Lung (tissue), 17 donors: ENCODE measurements at places on chromosomes 6 and 20. TPM values are rescaled to one million over a fixed set of nuclear protein-coding genes. Genes with fewer than 3 reads are reported as not detected.

GRCh38 chr6:136114661-136115060 lies 135.4 kb downstream of the MTFR2 start:
- no peak overlapping the region for H3K4me3 ChIP-seq
- peaks cover 8% of the 10 kb centered on the region for H3K4me1 ChIP-seq
- H3K27me3 ChIP-seq, result no peaks in the 10 kb centered on the region
- DNase-seq, result no peak
- H3K36me3 ChIP-seq, result peaks cover 3% of the 10 kb centered on the region
- H3K27ac ChIP-seq, result peak overlapping the region; percentile 76

DNA sequence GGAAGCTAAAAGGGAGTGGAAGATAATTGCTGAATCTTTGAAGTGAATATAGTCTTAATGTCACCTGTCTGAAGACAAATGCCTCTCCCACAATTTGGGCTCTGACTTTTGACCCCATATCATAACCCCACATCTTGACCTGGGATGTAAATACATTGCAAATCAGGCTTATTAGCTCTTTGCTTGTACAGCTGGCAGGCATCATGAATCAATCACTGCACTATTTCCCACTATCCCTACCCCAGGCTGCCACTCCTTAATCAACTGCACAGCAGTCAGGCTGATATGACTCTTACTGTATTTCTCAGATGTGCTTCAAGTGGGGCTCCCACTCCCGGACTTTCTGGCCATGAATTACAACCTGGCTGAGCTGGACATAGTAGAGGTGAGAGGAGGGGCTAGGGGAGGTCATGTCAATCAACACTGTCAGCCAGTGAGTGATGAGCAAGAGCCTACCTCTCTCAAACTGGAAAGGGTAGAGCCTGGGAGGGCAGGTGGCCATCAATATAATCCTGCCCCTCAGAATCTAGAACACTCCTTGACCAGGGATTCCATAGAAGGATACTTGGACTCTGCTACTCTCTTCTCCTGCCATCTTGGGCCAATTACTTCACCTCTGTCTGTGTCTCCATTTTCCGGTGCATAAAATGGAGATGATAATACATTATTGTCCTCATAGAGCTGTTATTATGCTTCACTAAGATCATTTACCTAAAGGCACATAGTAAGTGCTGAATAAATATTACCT lies 10.5 kb upstream of the BPIFB3 start:
- H3K27me3 ChIP-seq, result peaks cover 3% of the 10 kb centered on the region
- no peaks in the 10 kb centered on the region for H3K4me1 ChIP-seq
- H3K4me3 ChIP-seq, result no peak overlapping the region

The EFCAB8 gene
- 0.57 TPM for total RNA-seq

DNA sequence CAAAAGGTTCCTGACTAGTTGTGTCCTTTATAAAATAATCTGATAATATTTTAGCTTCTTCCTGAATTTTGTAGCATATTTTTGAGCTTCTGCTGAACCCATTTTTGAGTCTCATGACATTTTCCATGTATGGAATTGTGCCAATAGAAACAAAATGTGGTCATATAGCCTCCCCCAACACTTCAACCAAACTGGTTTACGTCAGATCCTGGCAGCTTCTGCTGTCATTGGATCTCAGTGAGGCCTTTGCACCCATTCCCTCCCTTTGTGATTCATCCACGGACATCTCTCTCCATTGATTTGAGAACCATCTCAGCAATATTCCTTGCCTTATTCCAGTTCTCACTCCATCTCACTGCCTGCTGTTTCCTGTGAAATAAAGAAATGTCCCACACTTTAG lies 166.0 kb upstream of the PROKR2 start:
- DNase-seq, result no peak
- H3K27me3 ChIP-seq, result no peaks in the 10 kb centered on the region
- no peaks in the 10 kb centered on the region for H3K36me3 ChIP-seq
- no peaks in the 10 kb centered on the region for H3K4me1 ChIP-seq
- no peak overlapping the region for H3K27ac ChIP-seq
- no peak overlapping the region for H3K4me3 ChIP-seq

DNA sequence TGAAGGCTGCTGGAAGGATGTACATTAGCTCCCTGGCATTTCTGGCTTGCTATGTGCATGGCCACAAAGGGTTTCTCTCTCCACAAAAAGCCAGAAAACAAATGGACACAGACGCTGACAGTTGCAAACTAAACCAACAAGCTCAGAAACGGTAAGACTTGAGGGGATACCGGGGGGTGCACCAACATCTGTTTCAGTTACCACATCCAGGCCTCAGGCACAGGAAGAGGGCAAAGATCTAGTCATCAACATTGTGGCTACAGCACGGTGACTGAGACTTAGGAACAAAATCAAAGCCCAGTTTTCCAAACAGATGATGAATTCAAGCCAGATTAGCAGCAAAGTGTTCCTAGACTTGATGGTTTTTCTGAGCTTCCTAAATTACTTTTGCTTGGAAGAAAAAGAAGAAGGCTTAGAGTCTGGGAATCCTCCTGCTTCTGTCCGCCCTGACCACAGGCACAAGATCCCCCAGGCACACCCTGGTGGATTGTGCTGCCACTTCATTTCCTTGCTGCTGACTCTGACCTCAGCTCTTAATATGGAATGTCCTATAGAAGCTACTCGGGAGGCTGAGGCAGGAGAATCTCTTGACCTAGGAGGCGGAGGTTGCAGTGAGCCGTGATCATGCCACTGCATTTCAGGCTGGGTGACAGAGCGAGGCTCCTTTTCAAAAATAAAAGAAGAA lies 54.2 kb upstream of the ADGRF1 start:
- no peaks in the 10 kb centered on the region for H3K27me3 ChIP-seq
- no peak for DNase-seq
- no peak overlapping the region for H3K4me3 ChIP-seq
- H3K36me3 ChIP-seq, result no peaks in the 10 kb centered on the region
- peaks cover 13% of the 10 kb centered on the region for H3K4me1 ChIP-seq

GRCh38 chr20:3046677-3047462 lies 1.0 kb downstream of the MRPS26 start:
- peak overlapping the region; percentile 98 for H3K27ac ChIP-seq
- peaks cover 19% of the 10 kb centered on the region for H3K36me3 ChIP-seq
- DNase-seq, result peak; percentile 7
- H3K27me3 ChIP-seq, result no peaks in the 10 kb centered on the region

The TRAPPC3L gene
- 0.28 TPM for total RNA-seq

The OTOR gene
- not detected for total RNA-seq

The PAX1 gene
- not detected for total RNA-seq

DNA sequence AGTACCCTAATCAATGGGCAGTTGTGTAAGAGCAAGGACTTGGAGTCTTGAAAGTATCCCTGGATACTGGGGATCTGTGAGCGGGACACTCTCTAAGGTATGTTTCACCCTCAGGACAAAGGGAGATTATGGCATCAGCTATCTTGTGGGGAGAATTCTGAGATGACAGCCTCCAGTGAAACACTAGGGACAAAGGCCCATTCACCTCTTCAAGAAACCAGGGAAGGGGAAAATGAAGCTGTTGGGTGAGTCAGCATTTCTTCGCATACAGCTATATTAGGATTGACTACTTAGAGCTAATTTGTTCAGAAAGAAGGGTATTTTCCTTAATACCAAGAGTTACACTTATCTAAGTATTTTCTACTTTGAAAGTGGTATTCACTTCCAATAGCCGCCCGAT lies 35.9 kb downstream of the OPN5 start:
- no peaks in the 10 kb centered on the region for H3K27me3 ChIP-seq
- H3K27ac ChIP-seq, result no peak overlapping the region
- no peak overlapping the region for H3K4me3 ChIP-seq
- no peak for DNase-seq

The CPXM1 gene
- 5.1 TPM for total RNA-seq
